Lung (tissue), 17 donors: ENCODE measurements at places on chromosomes 3 and 15. TPM values are rescaled to one million over a fixed set of nuclear protein-coding genes. Genes with fewer than 3 reads are reported as not detected.
A peak's percentile ranks its signal among the peaks of the same experiment; 100 is the strongest.

- no peak for DNase-seq
Measured at GRCh38 chr3:198079771-198080520, 119.9 kb downstream of the LMLN start.

DNA sequence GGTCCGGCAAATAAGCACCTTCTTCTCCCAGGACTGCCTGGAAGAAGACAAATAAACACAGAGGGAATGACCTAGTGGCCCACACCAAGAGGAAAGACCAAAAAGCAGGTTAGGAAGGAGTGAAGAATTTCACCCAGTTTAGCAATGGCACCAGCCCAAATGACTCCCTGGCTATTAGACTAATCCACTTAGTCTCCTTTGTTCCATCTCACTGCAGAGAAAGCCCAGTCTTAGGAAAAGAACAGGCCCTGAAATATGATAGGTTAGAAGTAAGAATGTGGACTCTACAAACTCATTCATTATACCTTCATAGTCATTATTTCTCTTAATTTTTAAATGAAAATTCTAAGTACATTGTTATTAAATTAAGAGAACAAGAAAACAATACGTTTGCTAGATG is 23.2 kb downstream of the SERPINI2 start:
- DNase-seq: no peak

DNA sequence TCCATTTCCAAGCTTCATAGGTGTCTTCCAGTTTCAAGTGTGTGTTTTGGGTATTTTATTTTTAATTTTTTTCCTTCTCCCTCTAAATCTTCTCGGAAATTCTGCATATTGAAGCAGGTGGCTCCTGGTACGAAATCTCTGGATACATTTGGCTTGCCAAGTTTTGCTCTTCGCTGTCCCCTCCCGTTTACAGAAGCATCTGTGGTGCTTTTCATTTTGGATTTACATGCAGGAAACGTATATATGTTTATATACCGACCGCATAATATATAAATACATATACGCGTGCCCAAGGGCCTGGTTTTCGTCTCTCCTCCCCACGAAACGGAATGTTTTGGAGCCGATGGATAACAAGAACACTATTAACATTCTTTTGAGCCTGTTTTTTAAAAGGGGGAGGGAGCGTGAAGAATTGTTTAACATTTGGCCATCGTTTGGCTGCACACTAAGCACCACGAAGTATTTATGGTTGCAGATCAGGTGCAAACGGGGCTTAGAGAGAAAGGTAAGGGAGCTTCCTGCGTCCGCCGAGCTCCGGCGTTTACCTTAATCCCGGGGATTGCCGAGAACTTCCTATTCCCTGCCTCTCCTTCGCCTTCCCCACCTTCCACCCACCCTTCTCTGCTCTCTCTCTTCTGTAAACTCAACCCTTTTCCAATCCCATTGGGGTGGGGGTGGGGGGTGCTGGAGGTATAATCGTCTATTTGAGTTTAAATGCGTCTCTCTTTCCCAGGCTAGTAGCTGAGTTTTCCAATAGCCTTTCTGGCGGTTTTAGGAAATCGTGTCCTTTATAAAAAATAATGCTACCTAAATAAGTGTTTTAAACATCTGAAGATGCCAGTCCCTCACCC is 1.1 kb upstream of the NLGN1 start:
- peak; percentile 28 for DNase-seq

DNA sequence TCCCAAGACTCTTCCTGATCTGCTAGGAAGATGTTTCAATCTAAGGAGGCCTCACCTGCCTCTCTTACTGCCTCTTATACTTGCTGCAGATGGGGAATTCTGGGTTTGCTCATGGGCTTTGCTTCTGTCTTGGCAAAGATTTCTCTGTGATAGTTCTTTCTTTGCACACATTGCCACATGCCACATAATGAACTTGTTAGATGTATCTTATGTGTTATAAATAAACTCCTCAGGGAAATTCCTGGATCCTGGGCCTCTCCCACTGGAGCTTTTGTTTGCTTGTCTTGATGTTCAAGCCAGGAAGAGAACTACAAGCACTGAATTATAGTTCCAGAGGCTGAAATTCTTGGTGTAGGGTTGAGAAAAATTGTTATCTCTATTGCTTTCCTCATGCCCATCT is 12.2 kb downstream of the RTP1 start:
- no peak for DNase-seq

DNA sequence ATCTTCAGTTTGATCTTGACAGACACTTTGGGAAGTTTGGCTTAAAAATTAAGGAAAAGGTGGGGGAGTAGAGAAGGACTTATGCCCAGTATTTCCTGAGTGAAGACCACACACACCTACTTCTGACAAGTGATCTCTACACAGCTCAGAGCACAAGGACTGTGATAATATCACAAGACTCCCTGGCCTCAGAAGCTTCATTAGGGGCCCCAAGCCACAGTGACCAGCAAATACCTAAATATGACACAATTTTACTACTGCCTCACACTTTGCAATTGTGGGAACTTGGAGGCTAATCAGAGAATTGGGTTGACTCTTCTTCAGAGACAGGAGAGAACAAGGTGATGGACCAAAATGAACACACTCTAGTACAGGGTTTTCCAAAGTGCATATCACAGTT is 2.6 kb downstream of the ILDR1 start:
- DNase-seq: no peak

- peak; percentile 88 for DNase-seq
Measured at GRCh38 chr3:119245778-119246177, 5.1 kb upstream of the B4GALT4 start.

GRCh38 chr15:86839502-86839901 is 759.8 kb downstream of the AGBL1 start:
- DNase-seq: no peak

- no peak for DNase-seq
Measured at GRCh38 chr15:60442763-60443162, 36.2 kb downstream of the ICE2 start.

- DNase-seq: no peak
Measured at GRCh38 chr3:118688396-118688884, 346.2 kb downstream of the IGSF11 start.

GRCh38 chr3:60594025-60594424 is 657.2 kb downstream of the FHIT start:
- peak; percentile 89 for DNase-seq

DNA sequence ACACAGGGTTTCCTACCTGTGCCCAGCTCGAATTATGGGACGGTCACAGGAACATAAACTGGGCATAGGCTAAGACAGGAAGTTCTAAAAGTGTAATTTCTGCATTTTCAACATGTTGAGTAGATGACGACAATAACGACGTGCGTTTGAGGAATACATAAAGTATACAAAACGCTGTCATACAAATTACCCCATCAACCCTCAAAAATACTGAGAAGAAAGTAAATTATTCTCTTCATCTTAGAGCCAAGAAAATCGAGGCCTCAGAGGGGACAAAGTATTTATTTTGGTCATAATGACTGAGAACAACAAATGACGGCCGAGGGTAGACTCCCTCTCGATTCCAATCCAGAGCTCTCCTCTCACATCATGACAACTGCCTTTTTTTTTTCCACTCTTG is 60.8 kb downstream of the RUBCN start:
- peak; percentile 71 for DNase-seq

- DNase-seq: no peak
Measured at GRCh38 chr3:108329947-108330346, 33.6 kb downstream of the HHLA2 start.

GRCh38 chr15:100254285-100254684 is 87.5 kb downstream of the ADAMTS17 start:
- no peak for DNase-seq

DNA sequence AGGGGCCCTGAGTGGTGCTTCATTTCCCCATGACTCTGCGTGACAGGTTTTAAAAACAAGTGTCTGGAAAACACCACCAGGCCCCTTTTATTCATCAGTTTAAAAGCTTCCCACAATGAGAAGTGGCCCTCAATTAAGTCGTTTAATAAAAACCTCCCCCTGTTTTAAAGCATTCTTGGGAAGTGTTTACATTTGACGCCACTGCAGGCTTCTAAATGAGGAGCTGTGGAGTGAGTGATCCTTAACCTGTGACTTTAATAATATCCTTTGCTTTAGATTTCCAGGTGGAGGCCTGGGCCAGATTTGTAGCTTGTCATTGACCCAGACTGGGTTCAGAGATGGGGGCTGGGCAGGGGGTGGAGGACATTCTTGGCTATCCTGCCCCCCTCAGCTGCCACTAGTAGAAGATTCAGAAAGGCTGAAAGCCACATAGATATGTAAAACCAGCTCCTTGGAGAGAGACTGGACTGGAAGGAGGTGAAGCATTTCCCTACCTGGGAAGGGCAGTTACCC is 11.3 kb downstream of the CGNL1 start:
- DNase-seq: peak; percentile 46

DNA sequence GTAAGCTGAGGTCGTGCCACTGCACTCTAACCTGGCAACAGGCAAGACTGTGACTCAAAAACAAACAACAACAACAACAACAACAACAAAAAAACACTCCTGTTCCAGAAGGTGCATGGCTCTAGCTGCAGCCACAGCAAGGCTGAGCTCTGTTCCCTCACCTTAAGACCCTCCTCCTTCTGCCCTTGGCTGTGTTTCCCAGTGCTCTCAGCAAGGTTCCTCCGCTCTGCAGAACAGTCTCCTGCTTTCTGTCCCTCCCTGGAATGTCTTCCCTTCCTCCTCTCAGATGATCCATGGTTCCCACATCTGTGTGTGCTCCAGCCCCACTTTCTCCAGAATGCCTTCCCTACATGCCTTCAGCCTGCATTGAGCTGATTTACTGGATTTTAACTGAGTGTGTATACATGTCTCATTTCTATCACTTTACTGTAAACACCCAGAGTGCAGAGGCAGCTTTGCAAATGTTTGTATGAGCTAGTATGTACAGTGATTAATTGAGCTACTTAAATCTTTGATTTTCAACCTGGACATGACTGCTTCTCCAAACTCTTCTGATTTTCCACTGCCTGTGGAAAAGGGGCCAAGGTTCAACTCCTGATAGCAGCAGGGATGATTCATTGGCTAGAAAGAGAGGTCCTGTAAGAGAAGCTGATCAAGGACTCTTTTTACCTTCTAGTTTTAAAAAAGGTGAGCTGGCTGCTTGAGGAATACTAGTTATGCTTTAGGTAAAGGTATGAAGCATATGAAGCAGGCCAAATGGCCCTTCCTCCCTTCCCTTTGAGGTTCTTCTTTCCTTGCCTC is 14.7 kb downstream of the ANKUB1 start:
- no peak for DNase-seq

- no peak for DNase-seq
Measured at GRCh38 chr3:45595364-45596195, 1.0 kb downstream of the LIMD1 start.

- DNase-seq: no peak
Measured at GRCh38 chr3:34207002-34207401, 408.6 kb downstream of the PDCD6IP start.

DNA sequence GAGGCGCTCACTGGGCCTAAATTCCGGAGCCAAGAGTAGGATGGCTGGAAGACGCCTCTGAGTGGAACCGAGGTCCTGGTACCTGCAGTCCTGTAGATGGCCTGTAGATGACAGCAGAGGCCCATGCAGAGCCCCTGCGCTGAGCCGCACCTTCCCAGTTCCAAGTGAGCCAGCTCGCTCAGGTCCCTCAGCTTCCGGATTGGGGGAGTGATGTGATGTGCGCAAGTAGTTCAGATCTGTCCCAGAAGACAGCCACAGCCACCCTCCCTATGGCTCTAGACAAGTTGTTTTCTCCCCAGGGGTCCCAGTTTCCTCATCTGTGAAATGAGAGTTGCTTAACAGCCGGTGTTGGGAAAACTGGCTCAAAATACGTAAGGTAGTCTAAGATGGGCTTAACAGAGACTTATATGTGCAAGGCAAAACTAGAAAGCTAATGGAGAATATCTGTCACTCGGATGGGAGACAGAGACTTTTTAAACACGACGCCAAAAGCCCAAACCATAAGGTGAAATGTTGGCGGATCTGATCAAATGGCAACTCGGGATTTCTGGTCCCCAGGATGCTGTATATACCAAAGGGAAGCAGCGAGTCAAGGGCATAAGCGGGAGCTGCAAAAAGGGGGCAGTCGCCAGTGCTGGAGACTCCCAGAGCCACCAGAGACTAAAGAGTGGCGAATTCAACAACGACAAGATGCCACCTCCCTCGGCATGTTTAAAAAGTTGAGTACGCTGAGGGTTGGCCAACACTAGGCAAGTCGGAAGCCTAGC is 765 bp upstream of the MAPKAPK3 start:
- peak; percentile 88 for DNase-seq

DNA sequence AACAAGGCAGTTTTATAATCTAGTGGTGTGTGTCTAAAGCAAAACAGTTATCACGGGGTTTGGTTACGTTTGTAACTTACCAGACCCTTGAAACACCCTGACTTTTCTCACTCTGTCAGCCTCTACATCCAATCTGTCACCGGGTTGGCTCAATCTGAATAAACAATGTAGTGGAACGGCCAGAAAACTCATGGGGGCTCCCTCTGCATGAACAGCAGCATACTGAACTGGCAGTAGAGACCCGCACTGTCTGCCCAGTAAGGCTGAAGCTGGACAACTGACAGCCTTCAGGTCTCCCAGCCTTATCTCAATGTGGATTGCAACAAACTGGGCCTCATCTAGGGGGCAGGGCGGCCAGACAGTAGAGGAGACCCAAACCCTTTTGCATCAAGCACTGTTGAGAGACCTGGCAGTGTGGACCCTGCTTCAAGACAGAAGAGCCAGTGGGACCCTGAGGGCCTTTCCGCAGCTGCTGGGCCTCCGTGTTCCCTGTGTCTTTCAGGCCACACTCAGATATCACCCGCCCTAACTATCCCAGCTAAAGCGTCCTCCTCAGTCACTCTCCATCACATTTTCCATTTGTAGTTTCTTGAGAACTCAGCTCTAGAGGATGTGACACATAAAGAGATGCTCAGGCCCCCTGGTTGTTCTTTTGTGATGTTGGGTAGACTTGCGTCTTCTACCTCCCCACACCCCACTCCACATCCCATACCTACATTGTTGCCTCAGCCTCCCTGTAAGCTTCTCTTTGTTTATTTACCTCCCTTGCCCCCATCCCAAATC is 181.2 kb upstream of the NR2E3 start:
- DNase-seq: peak; percentile 53

The GOLGA8G gene
- not detected for total RNA-seq

The MAGI1 gene
- total RNA-seq: 88.1 TPM

The MYO1E gene
- total RNA-seq: 84.2 TPM

The GP5 gene
- total RNA-seq: 0.49 TPM

The SNUPN gene
- 19.1 TPM for total RNA-seq

The CASR gene
- total RNA-seq: 0.40 TPM

The C2CD4B gene
- total RNA-seq: 7.2 TPM

The GPR149 gene
- not detected for total RNA-seq

The REC114 gene
- total RNA-seq: not detected

The STRA6 gene
- 2.6 TPM for total RNA-seq

The CDCP1 gene
- 20.7 TPM for total RNA-seq
